ENCODE measurements at places on chromosomes 12 and 14.

DNA sequence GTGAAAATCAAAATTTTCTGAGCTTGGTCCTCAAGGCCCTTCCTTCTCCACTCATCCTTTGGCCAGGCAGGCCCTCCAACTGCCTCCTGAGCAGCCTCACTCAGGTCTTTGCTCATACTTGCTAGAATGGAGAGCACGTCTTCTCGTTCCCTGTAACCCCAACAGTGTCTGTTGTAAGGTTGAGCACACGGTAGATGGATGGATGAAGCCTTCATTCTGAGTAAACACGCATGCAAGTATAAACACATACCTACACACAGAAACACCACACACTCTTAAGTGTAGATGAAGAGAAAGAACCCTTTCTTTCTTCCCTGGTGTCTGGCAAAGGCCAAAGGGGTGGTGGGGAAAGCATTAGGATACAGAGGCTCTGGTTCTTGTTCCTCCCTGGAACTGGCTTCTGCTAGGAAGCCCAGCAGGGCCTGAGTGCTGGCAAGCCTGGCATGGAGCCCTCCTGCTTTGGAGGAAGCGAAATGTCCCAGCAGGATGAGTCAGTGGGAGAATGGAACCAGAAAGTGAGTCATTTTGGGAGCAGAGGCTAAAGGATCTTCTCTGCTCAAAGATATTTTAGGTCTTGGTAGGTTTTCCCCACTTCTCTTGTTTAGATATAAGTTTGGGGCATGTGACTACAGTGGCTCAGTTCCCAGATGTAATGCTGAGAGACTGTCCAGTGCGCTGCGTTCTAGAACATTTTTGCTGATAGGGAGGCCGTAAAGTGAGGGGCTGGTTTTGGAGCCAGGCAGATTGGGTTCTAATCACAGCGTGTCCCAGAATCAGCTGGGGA lies 127.4 kb downstream of the CACNA1C start:
- DNase-seq: peak; percentile 68

- no peak for DNase-seq
Observed at GRCh38 chr12:3004655-3005565, 45.7 kb downstream of the TEAD4 start.

DNA sequence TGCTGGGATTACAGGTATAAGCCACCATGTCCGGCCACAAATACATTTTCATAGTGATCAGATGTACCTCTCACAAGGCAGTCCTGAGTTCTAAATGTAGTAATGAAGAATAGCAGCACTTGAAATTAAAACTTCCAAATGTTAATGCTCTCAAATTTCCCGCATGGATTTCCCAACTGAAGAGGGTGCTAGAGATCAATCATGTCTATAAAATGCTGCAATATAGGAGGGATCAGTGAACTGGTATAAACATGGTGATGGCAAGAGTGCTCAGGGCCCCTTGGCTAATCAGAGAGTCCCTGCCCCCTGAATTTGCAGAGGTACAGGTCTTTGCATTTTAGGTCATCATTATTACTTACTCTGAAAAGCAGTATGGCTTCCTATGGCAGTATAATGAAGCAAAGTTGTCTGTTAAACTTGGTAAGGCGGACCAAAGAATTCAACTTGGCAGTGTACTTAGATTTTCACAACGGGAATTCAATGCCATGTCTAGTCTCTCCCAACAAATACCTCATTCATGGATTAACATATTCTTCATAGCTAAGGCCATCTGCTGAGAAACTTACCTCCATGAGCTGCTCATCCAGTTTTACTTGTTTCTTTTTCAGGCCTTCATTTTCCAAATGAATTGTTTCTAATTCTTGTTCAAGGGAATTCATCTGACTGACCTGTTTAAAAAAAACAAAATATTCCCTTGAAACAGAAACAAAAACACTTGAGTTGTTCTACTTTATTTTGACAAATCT lies 67.0 kb upstream of the SAV1 start:
- no peak for DNase-seq

DNA sequence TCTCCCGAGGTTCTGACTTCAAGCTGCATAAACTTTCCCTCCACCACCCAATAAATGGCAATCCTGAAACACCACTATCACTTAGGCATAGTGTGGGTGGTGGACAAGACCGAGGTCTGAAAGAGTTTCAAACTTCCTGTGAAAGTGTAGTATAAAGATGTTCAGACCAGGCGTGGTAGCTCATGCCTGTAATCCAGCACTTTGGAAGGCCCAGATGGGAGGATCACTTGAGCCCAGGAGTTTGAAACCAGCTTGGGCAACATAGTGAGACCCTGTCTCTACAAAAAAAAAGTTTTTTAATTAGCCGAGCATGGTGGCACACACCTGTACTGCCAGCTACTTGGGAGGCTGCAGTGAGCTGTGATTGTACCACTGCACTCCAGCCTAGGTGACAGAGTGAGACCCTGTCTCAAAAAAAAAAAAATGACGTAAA lies 61.9 kb downstream of the CCDC92 start:
- no peak for DNase-seq

GRCh38 chr12:6195665-6196535 lies 4.3 kb upstream of the CD9 start:
- DNase-seq: peak; percentile 72

- no peak for DNase-seq
Observed at GRCh38 chr12:7493006-7493405, 10.6 kb downstream of the CD163 start.

- no peak for DNase-seq
Observed at GRCh38 chr14:106586098-106586704, 1059.8 kb downstream of the TMEM121 start.

- no peak for DNase-seq
Observed at GRCh38 chr12:104928036-104928745, 29.9 kb downstream of the SLC41A2 start.

- no peak for DNase-seq
Observed at GRCh38 chr14:95943699-95944098, 67.1 kb downstream of the TUNAR start.

All from brain microvascular endothelial cell (primary cell).